ENCODE measurements at places on chromosomes 6 and 20.

GRCh38 chr6:135002974-135003703 lies 51.5 kb downstream of the HBS1L start:
- DNase-seq = peak; percentile 74

- no peak for DNase-seq
Measured at GRCh38 chr20:61725145-61725544, 340.5 kb downstream of the TAF4 start.

DNA sequence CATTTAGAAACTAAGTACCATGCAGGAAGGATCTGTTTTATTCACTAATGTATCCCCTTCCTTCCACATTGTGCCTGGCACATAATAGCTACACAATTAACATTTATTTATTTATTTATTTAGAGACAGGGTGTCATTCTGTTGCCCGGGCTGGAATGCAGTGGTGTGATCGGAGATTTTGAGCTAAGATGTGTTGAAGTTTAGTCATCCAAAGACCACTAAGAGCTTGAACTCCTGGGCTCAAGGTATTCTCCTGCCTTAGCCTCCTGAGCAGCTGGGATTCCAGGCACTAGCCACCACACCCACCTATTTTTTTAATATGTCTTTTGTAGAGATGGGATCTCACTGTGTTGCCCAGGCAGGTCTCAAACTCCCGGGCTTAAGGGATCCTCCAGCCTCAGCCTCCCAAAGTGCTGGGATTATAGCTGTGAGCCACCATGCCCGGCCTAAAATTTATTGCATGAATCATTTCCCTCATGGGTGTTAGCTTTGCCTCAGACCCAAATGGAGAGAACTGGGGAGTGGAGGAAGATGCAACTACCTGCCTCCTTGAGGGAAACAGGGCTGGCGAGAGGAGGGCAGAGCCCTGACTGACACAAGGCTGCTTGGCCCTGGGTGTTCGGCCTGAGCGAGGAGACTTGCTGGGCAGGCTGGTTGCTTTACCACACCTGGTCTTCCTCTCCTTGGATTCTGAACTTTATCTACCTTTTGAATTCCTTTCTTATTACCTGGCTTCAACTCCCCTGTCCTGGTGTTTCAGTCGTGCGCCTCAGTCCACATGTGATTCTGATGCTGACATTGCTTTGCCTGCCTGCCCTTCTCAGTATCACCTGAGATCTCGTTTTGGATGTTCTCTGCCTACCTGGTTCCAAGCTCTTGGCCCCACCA lies 1.7 kb upstream of the DYNLT1 start:
- no peak for DNase-seq

- DNase-seq = no peak
Measured at GRCh38 chr20:63330084-63330760, 30.9 kb downstream of the CHRNA4 start.

DNA sequence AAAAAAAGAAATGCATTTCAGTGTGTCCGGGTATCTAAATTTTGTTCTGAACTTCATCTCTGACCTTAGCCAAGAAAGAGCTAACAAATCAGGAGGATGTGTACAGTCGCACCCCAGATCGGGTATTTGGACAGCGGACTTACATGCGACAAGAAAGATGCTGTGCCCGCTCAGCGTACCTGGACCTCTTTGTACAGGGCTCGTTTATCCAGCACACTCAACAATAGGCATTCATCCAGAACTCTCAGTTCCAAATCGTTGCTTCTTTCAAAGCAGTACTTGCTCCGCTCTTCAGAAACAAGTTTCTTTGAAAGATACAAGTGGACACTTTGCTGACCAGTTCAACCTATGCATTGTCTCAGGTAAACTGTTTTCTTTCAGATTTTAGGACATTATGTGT lies 191.7 kb downstream of the LY86 start:
- DNase-seq = no peak

DNA sequence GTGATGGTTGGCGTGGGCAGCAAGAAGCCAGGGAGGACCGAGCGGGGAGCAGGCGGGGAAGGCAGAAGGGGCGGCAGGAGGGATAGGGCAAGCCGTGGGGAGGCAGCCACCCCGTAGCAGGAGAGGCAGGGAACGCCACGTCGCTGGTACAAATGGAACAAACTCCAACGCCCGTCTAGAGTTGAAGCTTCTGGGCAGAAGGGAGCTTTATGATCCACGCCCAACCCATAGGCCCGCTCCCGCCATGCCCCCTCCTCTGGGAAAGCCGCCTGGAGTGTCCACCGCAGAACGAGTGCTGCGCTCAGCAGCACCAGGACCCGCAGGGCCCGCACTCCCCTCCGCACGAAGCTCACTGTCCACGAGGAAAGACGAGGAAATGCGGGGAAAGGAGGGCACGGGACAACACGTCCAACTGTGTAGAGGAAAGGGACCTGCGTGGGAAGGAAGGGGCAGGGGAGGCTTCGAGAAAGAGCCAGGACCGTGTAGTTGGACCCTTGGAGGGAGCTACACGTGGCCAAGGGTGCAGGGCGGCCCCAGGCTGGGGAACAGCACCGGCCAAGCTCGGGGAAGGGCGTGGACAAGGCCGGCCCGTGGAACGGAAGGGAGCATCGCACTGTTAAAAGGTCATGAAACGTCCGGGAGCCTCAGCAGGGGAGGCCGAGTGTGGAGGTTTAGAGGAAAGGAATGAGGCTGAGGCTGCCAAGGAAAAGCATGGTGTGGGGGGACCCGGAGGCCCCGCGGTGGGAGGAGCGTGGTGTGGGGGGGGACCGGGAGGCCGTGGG lies 204.0 kb downstream of the DLL1 start:
- no peak for DNase-seq

- no peak for DNase-seq
Measured at GRCh38 chr20:17611290-17611539, 41.3 kb downstream of the DSTN start.

DNA sequence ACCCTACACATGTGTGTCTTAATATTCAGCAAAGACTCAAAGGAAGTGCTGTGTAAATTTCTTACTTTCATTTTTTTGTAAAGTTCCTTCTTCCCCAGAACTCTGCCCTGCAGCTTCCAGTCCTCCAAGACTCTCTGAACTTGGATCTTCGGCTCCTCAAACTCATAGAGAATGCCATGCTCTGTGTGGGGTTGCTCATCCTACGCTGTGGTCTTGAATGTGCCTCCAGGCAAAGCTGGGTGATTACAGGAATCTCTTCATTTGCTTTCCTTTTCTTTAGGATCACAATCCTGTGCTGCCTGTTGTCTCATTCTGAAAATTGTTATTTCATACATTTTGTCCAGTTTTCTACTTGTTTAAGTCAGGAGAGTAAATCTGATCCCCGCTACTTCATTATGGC lies 14.5 kb upstream of the CDC5L start:
- no peak for DNase-seq

GRCh38 chr6:21438237-21438985 lies 155.1 kb upstream of the SOX4 start:
- DNase-seq = peak; percentile 84

DNA sequence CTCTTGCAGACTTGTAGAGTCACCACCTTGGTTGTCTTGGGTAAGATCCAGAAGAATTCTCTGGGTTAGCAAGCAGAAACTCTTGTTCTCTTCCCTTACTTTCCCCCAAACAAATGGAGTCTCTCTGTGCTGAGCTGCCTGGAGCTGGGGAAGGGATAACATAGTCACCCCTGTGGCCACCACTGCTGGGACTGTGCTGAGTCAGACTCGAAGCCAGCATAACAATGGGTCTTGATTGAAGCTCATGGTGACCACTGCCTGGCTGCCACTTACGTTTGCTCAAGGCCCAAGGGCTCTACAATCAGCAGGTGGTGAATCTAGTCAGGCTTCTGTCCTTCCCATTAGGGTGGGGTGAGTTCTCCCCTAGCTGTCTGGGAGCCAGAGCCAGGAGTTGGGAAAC lies 15.4 kb upstream of the ERVFRD-1 start:
- DNase-seq = no peak

- DNase-seq = peak; percentile 81
Measured at GRCh38 chr20:49541733-49542513, 26.0 kb downstream of the PTGIS start.

DNA sequence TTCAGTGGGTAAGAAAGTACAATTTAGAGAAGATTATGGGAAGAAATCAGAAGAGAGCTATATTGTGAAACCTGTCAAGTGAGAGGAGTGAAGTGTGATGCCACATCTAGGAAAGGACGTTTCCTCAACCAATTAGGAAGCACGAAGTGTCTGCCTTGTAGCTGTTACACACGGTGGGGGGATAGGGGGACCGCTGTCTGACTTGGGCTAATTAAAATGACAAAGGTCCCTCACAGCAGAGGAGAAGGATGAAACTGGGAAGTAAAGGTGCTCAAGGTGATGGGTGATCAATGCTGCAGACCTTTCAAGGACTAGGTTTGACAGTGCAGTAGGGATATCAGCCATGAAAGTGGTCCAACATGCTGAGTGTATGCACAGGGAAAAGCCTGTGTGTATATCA lies 181.1 kb upstream of the PRSS16 start:
- no peak for DNase-seq

GRCh38 chr6:27980111-27980510 lies 23.1 kb downstream of the OR2B6 start:
- no peak for DNase-seq

GRCh38 chr6:15327271-15327670 lies 81.4 kb downstream of the JARID2 start:
- DNase-seq = peak; percentile 58

DNA sequence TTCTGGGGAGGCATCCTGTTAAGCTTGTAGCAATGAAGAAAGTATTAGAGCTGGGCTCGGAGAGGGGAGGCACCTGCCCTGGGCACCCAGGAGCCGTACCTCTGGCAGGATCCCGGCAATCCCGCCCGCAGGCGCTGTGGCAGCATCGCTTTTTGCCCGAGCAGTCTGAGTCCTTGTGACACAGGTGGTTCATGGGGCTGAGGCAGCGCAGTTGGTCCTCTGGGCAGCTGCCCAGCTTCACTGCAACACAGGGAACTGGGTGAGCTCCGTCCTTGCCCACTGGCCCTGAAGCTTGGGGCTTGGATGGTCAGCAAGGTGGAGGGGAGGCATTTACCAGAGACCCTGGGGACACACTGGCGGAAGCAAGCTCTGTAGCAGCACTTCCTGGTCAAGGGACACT lies 4.7 kb downstream of the WFDC5 start:
- no peak for DNase-seq

- no peak for DNase-seq
Measured at GRCh38 chr6:115310156-115310555, 750.5 kb downstream of the FRK start.

DNA sequence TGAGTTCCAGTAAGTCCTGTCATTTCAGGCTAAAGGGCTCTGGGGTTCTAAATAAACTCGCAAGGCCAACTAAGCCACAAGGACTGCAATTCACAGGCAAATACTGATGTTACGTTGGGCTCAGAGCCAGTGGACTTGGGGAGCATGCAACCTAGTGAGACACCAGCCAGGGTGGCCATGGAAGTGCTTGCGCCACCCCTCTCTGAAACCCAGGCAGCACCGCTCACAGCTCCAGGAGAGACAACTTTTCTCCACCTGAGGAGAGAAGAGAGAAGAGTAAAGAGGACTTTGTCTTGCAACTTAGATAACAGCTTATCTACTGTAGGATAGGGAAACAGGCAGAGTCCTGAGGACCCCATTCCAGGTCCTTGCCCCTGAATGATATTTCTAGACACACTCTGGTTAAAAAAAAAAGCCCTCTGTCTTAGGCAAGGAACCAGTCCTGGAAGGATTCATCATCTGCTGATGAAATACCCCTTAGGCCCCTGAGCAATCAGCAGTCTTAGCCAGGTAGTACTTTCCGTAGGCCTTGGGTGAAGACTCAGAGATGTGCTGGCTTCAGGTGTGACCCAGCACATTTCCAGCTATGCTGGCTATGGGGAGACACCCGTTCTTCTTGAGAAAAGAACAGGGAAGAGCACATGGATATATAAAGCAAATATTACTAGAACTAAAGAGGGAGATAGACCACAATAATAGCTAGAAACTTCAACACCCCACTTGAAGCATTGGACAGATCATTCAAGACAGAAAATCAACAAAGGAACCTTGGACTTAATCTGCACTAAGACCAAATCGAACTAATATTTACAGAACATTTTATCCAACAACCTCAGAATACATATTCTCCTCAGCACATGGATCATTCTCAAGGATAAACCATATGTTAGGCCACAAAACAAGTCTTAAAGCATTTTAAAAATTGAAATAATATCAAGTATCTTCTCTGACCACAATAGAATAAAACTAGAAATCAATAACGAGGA lies 31.5 kb upstream of the TBC1D32 start:
- DNase-seq = no peak

DNA sequence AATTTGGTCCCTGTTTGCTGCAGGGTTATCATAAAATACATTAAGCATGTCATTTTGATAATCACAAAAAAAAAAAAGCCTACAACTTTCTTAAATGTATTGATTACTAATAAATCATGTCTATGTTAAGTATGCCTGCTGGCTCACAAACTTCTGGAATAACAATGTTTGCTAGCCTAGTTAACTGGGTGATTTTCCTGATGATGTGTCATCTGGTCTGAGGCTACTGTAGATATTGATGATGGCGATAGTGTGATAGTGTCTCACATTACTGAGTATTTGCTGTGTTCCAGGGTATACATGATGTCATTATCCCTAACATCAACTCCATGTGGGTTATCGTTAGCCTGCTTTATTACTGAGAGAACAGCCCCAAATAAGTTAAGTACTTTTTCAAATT lies 86.2 kb upstream of the VSTM2L start:
- no peak for DNase-seq

DNA sequence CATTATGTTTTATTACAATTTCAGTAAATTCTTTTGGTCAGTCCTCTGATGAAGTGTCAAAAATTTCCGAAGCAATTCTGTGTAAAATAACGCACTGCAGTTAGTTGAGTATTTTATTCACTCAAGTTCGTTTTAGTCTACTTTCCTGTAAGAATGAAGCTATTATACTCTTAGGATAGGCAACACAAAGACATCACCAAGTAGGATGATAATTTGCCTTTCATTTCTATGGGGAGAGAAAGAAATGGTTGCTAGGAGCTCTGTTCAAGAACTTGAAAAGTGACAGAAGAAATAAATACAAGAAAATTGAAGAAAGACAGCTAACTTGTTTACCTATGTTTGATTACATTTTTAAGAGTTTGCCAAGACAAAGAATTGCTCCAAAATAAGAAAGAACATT lies 290.4 kb downstream of the EYS start:
- no peak for DNase-seq

- DNase-seq = no peak
Measured at GRCh38 chr6:168037242-168037641, 39.8 kb downstream of the KIF25 start.

GRCh38 chr6:75431379-75431778 lies 62.2 kb downstream of the FILIP1 start:
- no peak for DNase-seq
